Activated CD4-positive, alpha-beta T cell treated with anti-CD3 and anti-CD28 coated beads, Interleukin-2, amount 50 U/mL, for 1 hour (primary cell): ENCODE measurements at places on chromosomes 3 and 15.

- no peak for DNase-seq
Measured at GRCh38 chr3:27105904-27106303, 263.3 kb downstream of the NEK10 start.

DNA sequence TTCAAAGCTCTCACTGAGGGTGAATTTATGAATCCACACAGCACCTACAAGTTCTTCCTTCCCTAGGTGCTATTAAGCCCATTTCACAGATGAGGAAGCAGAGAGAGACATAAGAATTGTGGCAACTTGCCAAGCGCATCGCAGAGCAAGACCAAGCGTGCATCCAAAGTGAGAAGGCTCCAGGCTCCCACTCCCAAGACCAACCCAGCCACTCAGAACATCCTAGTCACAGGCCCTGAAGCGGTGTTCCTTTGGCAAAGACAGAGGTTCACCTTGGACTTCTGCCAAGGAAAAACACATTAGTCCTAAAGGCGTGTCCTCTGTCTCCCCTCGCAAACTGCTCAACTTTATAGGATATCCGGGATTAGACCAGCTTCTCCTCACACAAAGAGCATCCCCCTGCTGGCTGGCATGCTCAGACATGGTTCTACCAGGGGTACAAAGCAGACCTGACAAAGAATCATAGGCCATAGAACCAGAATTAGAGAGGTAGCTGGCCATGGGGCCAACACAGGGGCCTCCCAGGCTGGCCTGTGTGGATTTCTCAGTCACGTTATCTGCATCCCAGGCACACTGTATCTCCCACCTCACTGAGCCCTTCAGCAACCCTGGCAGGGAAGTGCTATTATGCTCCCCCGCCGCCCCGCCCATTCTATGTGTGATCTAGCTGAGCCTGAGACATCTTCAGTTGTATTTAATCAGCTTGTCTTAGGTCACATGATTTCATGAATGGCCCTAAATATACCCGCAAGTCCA lies 160.2 kb downstream of the FOXP1 start:
- DNase-seq: no peak

DNA sequence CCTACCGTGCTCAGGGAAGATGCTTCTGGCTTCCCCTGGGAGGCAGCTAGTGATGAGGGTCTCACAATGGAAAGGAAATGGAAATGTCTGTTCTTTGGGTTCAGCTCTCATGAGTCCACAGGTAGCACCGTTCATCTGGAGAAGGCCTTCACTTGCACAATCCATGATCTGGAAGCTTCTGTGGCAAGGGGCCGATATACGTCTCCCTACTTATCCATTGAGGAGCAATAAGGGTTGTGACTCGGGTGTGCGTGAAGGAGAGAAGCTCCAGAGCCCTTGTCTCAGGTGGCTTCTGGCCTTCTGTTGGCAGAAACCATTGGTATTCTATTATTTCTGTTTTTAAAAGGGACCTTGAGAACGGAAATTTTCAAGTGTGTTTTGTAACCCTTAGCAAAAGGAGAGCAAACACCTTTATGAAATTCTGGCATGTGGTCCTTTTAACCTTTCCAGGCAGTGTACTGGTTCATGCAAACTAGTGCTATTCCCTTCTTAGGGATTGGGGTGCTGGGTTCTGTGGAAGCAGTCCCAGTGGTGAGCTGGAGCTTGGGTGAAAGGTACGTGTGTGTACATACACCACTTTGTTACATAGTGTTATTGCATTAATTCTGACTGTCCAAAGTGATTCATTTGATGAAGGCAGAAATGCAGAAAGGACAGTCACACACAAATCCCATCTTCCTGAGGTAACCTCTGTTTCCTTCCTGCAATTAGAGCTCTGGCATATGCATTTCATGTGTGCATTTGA lies 32.5 kb downstream of the KLF13 start:
- DNase-seq: no peak

DNA sequence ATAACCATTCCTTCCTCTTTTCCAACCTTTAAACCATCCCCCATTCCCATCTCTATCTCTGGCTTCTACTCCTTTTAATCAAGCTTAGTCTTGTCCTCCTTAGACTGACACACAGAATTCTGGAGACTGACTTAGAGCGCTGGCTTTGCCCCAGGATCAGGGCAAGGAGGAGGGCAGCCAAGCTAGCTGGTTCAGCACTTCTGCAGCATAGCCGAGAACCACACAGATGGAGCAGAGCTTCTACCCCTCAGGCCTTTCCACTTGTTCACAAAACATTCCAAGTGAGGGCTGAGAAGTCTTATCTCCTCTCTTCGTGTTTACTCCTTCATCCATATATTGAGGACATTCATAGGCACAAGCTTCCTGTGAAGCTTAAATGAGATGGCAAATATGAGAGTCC lies 246.5 kb upstream of the PEX5L start:
- DNase-seq: no peak

GRCh38 chr3:160757233-160758106 lies 1.4 kb downstream of the PPM1L start:
- no peak for DNase-seq

GRCh38 chr15:42734076-42734672 lies 2.8 kb downstream of the CDAN1 start:
- DNase-seq: no peak

DNA sequence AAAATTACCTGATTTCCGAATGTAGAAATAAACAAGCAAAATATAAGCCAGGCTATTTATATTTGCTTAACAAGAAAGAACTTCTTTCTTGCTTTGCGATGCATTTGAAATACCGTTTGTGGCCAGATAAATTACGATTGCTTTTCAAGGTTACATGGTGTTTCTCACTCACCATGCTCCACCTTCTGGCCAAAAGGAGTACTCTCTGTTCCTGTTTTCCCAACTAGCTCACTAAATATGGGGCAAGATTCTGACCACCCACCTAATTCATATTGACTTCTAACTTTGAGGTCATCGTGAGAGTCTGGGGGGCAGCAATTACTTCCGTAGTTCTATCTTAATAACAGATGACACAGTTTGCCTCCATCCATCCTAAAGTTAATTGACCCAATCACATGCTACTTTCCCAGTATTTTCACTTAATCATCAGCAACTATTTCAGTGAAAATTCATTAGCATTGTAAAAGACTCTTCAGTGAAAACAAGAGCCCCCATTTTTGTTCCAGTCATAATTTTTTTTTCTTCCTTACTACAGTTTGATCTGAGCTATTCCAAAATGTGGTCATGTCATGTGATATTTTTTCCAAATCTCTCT lies 25.9 kb downstream of the ACP3 start:
- no peak for DNase-seq

DNA sequence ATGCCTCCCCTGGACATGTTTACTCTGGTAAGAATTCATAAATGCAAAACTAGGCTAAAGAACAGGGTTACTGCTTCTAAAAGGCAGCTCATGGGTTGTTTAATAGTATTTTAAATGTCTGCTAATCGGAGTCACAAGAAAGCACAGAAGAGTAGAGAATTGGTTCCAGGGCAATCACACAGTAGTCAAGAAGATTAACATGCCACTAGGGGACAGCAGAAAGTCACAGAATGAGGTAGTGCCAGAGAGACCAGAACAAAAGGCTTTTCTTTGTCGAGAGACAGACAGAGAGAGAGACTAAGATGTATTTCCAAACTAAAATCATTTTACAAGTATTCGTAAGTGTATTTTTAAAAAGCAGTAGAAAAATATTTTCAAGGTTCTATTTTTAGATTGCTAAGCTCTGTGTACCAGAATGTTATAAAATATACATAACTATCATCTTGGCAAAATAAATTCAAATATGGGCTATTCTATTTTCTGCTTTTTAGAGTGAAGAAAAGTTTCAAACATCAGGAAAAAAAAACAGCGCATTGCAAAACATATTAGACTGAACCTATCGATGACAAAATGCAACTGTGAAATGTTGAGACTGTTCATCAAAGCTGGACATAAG lies 78.3 kb upstream of the CDIN1 start:
- DNase-seq: no peak

DNA sequence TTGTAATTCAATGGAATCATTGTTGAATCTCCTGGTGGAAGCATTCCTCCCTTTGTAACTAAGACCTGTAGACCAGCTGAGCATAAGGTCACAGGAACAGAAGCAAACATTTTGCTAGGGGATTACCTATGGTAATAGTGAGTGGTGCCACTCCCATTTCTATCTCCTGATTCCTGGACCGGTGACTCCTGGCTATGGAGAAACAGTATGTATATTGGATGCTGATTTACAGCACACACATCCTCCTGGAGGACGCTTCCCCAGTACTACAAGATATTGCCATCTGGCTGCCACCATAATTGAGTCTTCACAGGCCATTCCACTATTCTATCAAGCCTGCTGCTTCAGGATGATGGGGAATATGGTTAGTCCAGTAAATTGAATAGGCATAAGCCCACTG lies 33.3 kb upstream of the XCR1 start:
- no peak for DNase-seq

DNA sequence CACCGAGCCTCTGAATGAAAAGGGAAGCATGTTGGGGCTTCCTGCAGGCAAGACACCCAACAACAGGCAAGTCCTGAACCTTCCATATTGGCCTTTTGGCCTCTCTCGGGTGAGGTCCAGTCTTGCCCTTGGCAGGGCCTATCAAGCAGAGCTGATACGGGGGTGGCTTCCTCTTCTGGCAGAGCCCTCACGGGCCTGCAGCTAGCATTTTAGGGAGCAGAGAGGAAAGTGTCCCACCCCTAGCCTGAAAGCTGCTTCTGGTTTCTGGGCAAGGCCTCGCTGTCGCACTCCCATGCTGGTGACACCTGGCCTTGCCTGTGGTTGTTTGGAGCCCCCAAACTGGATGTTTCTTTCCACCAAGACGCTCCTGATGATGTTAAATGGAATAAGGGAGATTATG lies 31.8 kb upstream of the CTSH start:
- DNase-seq: no peak

DNA sequence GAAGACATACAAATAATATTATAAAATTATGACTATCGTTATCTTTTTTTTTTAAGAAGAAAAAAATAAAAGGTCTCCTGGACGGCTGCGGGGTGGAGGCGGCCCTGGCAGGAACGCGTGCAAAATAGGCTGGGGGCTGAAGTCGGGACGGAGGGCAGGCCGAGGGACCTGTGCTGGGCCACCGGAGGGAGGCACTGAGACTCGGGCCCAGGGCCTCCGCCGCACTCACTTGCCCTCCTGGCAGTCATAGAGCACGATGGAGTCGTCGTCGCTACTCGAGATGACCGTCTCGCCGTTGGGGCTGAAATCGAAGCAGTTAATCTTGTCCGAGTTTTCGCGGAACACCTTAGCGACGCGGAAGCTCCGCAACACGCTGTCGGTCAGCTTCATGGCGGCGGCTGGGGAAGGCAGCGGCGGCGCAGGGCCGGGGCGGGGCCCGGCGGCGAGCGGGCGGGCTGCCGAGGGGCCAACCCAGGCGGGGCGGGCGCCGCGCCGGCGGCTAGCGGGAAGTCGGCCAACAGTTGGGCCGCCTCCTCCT lies 408 bp downstream of the WDR82 start:
- DNase-seq: peak; percentile 56

DNA sequence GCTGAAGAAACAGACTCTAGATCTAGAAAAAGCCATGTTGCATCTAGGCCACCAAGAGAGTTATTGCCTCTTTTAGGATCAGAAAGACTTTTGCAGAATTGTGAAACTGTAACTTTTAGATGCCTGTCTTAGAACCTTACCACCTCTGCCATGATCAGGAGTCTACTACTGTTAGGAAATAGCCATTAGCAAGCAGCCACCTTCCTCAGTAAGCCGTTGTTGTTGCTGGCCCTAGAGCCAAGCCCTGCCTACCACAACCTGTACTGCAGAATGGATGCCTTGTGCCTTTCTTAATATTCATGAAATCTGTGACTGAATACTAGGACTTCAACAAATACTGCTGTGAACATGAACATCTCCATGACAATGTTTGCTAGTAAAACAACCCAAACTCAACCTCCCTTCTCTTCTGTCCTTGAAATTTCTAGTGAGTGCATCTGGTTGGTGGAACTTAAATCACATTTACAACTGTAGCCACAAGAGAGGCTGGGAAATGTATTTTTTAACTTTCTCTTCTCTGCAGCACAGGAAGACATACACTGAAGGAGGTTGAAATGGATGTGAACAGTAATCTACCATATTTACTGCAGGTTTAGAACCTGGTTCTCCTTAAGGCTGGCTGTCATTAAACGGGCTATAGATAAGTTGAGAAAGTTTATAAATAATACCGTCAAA lies 20.7 kb downstream of the RASA2 start:
- no peak for DNase-seq

DNA sequence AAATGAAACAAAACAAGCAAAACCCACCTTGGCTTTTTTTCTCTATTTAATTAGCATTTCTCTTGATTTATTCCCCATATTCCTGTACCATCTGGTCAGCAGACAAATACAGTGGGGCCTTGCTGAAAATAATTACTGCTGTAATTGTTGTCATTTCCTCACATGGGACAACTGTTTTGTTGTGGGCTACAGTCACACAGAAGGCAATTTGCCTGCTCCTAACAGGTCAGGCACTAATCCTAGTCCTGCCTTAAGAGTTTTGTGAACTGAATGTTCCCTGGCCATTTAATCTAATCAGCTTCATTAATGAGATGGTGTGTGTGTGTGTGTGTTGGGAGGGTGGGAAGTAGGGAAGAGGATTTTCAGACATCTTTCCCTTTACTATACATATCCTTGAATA lies 11.6 kb downstream of the TRPC1 start:
- DNase-seq: no peak

DNA sequence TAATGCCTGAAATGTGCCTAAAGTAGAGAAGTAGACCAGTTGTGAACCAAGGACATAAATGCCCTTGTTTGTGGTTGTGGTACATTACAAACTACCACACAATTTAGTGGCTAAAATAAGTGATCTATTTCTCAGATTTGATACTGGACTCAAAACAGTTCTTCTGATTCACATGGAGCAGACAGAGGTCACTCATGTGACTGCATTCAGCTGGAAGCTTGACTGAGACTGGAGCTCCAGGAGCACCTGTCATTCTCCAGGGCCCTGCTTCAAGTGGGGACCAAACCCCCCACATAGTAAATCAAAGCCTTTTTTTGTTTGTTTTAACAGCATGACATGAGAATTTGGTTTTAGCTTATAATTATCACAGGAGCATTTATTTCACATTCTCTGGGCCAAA lies 301.2 kb downstream of the OXSM start:
- DNase-seq: no peak

- DNase-seq: no peak
Measured at GRCh38 chr3:119620899-119621298, 23.2 kb downstream of the PLA1A start.

GRCh38 chr3:103025880-103026279 lies 591.1 kb downstream of the ZPLD1 start:
- DNase-seq: no peak

DNA sequence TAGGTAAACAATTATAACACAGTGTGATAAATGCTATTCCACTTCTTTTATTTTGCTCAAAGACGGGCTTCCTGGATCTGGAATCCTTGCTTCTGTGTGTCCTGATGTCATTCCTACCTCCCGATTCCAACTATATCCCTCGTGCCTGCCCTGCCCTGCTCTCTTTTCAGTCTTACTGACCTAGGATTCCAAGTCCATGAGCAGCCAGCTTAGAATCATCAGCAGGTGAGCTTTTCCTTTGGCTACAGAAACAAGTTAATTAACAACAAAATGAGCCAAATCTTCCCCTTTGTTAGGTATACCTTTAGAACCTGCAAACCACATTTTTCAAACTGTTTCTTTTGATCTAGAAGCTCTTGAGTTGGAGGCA lies 21.9 kb upstream of the KPNA1 start:
- no peak for DNase-seq

- no peak for DNase-seq
Measured at GRCh38 chr3:182235504-182235903, 523.8 kb downstream of the SOX2 start.
